Activated naive CD4-positive, alpha-beta T cell (primary cell): ENCODE measurements at places on chromosomes 12 and 14.

- DNase-seq, result no peak
Measured at GRCh38 chr14:68811171-68811570, 18.3 kb upstream of the ZFP36L1 start.

DNA sequence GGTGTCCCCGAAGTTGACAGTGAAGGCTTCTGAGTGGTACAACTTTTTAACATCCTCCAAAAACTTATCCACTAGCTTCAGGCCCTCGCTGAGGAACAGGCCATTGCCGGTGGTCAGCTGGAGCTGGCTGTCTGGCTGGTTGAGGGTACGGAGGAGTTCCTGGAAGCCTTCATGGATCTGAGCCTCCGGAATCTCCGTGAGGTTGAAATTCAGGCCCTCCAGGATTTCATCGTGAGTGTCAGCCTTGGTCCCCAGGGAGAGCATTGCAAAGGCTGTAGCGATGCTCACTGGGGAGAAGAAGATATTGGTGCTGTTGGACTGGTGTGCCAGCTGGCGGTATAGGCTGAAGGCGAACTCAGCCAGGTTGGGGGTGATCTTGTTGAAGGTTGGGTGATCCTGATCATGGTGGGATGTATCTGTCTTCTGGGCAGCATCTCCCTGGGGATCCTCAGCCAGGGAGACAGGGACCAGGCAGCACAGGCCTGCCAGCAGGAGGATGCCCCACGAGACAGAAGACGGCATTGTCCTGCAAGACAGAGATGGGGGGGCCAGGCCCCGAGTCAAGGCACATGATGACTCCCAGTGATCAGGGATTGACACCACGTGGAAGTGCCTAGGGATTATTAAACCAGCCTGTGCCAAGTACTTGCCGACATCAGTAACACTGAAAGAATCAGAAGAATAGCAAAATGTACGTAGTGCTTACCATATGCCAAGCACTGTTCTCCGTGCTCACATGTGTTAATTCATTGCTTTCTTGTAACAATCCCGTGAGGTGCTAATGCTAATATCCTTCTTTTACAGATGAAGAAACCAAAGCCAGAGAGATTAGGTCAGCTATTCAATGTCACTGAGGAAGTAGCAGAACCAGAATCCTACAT lies 5.4 kb downstream of the SERPINA1 start:
- DNase-seq, result no peak

DNA sequence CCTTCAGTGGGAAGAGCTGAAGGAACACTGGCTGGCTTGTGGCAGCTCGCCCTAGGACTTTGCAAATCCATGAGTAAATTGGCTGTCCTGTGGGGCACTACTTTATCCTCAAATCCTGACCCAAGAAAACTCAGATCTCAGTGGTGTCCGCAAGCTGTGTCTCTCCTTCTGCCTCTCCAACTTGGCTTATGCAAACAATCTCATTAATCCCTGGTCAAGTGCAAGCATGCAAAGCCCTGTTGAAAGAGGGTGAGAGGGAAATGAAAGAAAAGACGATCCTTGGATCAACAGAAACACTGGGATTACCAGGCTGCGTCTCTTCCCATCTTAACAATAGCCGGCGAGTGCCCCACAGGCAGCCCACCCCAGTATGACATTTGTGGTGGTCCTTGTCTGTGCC lies 901.6 kb downstream of the BCL11B start:
- no peak for DNase-seq

GRCh38 chr12:58007875-58008274 lies 66.5 kb downstream of the ATP23 start:
- no peak for DNase-seq

DNA sequence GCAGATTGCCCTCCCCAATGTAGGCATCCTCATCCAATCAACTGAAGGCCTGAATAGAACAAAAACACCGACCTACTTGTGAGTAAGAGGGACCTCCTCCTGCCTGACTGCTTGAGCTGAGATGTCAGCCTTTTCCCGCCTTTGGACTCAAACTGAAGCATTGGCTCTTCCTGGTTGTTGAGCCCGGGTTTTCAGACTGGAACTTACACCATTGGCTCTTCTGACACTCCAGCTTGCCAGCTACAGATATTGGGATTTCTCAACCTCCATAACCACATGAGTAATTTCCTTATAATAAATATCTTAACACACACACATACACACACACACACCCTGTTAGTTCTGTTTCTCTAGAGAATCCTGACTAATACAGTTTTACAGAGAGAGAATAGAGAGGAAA lies 173.4 kb upstream of the NTF3 start:
- no peak for DNase-seq

- DNase-seq, result no peak
Measured at GRCh38 chr12:65293735-65294134, 15.3 kb downstream of the MSRB3 start.
